ENCODE measurements at places on chromosomes 13 and 19. TPM values are rescaled to one million over a fixed set of nuclear protein-coding genes. Genes with fewer than 3 reads are reported as not detected.

The ENOX1 gene
- total RNA-seq: 0.28 TPM

The HOMER3 gene
- not detected for total RNA-seq

The HNRNPUL1 gene
- 335 TPM for total RNA-seq

The ZNF99 gene
- not detected for total RNA-seq

The KIR3DL1 gene
- total RNA-seq: 0.12 TPM

The IL11 gene
- 0.29 TPM for total RNA-seq

The ZNF418 gene
- total RNA-seq: 7.5 TPM

The ZNF549 gene
- total RNA-seq: 9.5 TPM

The ZNF728 gene
- total RNA-seq: not detected

The ITM2B gene
- 297 TPM for total RNA-seq

The IRS2 gene
- 7.7 TPM for total RNA-seq

The LRRC4B gene
- total RNA-seq: not detected

The DLL3 gene
- 0.14 TPM for total RNA-seq

The IL17D gene
- total RNA-seq: 0.20 TPM

The C19orf33 gene
- total RNA-seq: not detected

The NLRP12 gene
- total RNA-seq: not detected

The CGB1 gene
- not detected for total RNA-seq

The IGSF23 gene
- not detected for total RNA-seq

The TSPAN16 gene
- total RNA-seq: not detected

The MCF2L gene
- total RNA-seq: 2.2 TPM

The SERPINE3 gene
- not detected for total RNA-seq

The WTIP gene
- total RNA-seq: 0.25 TPM

The TCF3 gene
- 89.9 TPM for total RNA-seq

The KIR2DL1 gene
- not detected for total RNA-seq

The DPF1 gene
- 0.51 TPM for total RNA-seq

The PLK5 gene
- total RNA-seq: not detected

The TBXA2R gene
- 3.8 TPM for total RNA-seq

The ZNF534 gene
- total RNA-seq: not detected

The PPP1R37 gene
- total RNA-seq: 21.2 TPM

The PPAN gene
- total RNA-seq: 91.9 TPM

The ZSCAN4 gene
- total RNA-seq: not detected

The CYP4F11 gene
- total RNA-seq: not detected

The CYP4F12 gene
- not detected for total RNA-seq

The SIAH3 gene
- 0.17 TPM for total RNA-seq

The RXFP2 gene
- not detected for total RNA-seq

The ZNF584 gene
- total RNA-seq: 5.3 TPM

The CEACAM7 gene
- not detected for total RNA-seq

The ACP7 gene
- total RNA-seq: not detected

The C19orf73 gene
- 2.5 TPM for total RNA-seq

The MATK gene
- 35.8 TPM for total RNA-seq

The FAM83E gene
- 1.2 TPM for total RNA-seq

The LILRA1 gene
- not detected for total RNA-seq

The SLC7A9 gene
- not detected for total RNA-seq

The IRF2BP1 gene
- total RNA-seq: 20.8 TPM

The MCEMP1 gene
- not detected for total RNA-seq

The MYPOP gene
- 10.8 TPM for total RNA-seq

The SPACA6 gene
- 4.1 TPM for total RNA-seq

The LPAR6 gene
- 94.7 TPM for total RNA-seq

The SIGLEC12 gene
- total RNA-seq: not detected

The JSRP1 gene
- total RNA-seq: not detected

The CGB8 gene
- total RNA-seq: not detected

The SULT2A1 gene
- not detected for total RNA-seq

The CCDC106 gene
- 8.9 TPM for total RNA-seq

The RNF17 gene
- total RNA-seq: not detected

The KLC3 gene
- total RNA-seq: not detected

The CGB2 gene
- total RNA-seq: not detected

The P2RY11 gene
- 40.5 TPM for total RNA-seq

The IFNL3 gene
- total RNA-seq: not detected

The CACNG7 gene
- total RNA-seq: not detected

Measured in activated naive CD4-positive, alpha-beta T cell treated with anti-CD3 and anti-CD28 coated beads, Interleukin-2, amount 10 ng/mL, durations not matched to agents 5 hours and 36 hours (primary cell).